Fibroblast of skin of abdomen (primary cell): ENCODE measurements at places on chromosomes 7 and 10.

DNA sequence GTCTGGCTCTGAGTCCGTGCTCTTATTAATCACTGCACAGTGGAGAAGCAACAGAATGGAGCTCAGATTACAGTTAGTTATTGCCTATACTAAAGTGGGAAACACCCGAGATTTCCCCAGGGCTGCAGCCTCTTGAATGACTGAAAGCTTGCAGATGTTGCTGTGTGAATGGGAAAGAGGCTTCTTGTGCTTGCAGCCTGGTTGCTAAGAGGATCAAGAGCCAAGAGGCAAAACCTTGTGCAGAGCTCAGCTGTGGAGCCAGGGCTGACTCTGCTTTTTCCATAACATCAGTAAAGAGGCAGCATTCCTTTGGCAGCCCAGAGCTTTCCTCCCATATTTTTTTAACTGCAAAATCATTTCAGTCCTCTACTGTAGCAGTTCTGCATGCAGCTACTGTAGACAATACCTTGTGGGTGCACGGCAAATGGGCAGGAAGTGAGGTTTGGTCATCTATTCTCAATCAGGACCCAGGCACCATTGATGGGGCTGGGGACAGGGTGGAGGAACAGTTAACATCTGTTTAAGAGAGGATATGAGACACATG lies 86.5 kb downstream of the RALA start:
- peak; percentile 82 for DNase-seq

DNA sequence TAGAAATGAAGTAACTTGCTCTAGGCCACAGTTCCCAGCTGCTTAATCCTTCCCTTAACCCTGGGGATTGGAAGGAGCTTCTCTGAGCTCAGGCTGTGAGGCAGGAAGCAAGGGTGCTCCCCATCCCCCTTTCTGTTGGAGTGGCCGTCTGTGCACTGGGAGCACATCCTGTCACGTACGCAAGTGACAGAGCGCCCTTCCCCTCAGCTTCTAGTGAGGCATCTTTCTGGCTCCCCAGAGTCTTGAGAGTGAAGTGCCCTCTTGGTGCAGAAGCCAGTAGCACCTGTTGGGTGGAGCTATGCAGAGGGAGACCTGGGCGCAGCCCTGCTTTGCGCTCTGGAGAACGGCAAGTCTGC lies 47.8 kb downstream of the SHH start:
- DNase-seq = no peak

DNA sequence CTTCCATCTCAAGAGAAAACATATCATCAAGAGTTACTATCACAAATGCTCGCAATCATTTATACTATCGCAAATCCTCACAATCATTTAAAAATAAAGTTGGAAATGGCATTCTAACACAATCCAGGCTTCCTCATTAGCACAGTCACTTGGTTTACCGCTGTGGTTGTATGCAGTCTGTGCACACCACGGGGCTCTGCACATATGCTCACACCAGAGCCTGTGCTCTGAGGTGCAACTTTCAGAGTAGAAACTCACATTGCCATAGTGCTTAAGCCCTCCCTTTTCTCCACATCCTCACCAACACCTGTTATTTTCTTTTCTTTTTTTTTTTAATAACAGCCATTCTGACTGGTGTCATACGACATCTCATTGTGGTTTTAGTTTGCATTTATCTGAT lies 235.6 kb upstream of the KLF6 start:
- DNase-seq = no peak

- DNase-seq = no peak
These were observed 15.7 kb upstream of the MACC1 start for GRCh38 chr7:20232848-20233247.

DNA sequence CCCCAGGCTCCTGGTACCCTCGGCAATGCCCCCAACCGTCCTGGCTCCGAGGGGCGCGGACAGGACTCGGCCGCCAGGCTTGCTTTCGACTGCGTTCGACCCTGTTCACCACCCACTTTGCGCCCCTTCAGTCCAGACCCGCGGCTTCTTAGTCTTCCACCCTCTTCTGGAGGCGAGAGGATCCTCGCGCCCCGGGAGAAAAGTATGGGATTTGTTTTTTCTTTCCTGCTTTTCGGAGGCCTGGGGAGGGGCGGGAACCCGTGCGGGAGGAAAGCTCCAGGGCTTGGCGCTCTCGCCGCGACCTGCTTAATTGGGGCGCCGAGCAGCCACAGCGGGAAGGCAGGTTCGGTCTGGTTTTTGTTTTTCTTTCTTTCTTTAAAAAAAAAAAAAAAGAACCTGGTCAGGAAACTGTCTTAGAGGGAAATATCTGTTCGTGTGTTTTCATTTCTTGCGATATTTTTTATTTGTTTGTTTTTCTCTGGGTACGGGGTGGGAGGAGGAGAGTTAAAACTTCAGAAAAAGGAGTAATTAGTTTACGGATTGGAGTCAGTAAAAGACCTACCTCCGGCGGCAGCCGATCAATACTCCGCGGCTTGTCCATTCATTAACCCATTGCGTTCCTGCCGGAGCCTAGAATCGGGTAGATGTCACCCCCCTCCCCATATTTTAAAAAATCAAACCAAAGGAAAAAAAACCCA lies 1.6 kb downstream of the EMX2 start:
- peak; percentile 33 for DNase-seq

- no peak for DNase-seq
These were observed 10.3 kb downstream of the PKD1L1 start for GRCh38 chr7:47937711-47938573.
